ENCODE measurements at places on chromosomes 7 and 10.

- no peak for DNase-seq
Measured at GRCh38 chr7:75872073-75872782, 6.6 kb upstream of the RHBDD2 start.

- no peak for DNase-seq
Measured at GRCh38 chr10:104589871-104590270, 51.2 kb upstream of the SORCS3 start.

GRCh38 chr7:90320801-90321494 is at the start of gene FAM237B:
FAM237B (minus strand) TSS chr7:90321304; CDS start chr7:90319748, 1,556 bp downstream.
- DNase-seq, result no peak

DNA sequence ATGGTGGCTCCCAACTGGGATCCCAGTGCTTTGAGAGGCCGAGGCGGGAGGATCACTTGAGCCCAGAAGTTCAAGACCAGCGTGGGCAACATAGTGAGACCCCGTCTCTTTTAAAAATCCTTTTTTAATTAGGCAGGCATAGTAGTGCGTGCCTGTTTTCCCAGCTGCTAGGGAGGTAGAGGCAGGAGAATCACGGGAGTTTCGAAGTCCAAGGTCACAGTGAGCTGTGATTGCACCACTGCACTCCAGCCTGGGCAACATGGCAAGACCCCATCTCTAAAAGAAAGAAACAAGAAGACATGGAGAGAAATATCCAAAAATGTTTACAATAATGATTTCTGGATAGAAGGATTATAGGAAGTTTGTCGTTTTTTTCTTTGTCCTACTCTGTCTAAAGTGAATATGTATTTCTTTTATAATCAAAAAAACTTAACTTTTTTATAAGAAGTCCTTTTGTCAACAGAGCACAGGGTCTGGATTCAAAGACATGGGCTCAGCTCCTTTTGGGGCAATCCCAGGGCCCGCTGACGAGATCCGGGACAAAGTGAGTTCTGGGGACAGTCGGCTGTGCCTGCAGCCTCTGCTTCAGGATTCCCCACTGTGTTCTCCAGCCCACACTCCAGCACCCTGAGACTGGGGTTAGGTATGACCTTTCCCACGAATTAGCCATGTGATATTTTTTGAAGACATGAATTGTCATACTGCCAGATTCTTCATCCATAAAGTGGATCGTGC is 45.6 kb downstream of the PDGFA start:
- no peak for DNase-seq

GRCh38 chr7:18508443-18509427 is 13.2 kb downstream of the HDAC9 start:
- no peak for DNase-seq

GRCh38 chr10:27541796-27542729 is 38.0 kb downstream of the RAB18 start:
- DNase-seq, result no peak

DNA sequence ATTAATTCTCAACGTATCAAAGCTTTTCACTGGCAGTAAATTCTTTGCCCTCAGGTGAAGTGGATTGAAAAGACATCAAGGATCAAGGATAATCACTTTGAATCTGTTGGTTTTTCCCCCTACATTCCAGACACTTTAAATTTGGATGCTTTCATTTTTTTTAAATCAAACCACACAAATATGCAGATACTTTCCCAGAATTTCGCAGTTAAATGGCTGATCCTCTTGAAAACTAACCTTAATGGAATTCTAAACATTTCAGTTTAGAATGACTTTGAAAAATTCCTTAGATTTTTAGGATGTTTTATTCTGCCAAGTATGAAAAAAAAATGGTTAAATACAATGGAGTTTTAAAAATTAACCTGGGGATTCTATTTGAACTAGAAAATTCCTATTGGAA is 325.9 kb downstream of the GFRA1 start:
- DNase-seq, result no peak

DNA sequence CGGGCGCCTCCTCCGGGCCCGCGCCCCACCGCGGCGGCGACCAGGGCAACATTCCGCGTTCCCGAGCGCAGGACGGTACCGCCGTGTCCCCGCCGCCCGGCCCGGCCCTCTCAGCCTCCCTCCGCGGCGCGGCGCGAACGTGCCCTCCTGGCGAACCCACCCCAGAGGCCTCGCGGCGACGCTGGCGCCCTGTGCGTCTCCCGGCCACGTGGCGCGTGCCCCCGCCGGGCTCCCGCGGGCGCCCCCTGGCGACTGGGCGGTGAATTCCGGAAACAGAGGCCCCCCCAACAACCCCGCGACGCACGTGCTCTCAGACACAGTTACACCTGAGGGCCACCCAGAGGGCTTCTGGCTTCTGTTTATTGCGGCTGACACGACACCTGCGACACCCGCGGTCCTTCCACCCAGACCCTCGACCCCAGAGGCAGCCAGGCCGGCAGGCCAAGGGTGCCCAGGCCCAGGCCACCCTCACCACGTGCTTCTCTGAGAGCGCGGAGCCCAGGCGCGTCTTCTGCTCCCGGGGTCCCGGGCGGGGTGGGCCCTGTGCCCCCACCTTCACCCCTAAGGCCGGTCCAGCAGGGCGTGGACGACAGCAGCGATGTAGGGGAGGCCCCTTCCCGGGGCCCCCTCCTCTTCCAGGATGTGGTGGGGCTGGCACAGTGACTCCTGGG is at the start of gene SAP25:
Gene SAP25, minus strand, starts transcription at position 210 of the 671 bp plus-strand sequence. Its CDS starts 158 bp downstream, at position 52.
- no peak for DNase-seq

- DNase-seq, result no peak
Measured at GRCh38 chr7:49638166-49638565, 135.3 kb upstream of the VWC2 start.

DNA sequence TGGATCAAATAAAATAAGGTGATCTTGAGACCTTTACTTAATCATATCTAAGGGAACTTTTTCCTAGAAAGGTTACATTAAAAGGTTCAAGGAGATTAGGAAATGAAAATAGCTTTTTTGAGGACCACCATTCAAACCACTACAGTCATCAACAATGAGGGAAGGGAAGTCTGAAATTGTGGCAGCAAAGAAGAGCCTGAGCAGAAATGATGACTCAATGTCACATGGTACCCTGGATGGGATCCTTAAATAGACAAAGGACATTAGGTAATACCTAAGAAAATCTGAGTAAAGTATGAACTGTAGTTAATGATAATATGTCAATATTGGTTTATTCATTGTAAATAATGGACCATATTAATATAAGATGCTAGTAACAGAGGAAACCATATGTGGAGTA is 236.0 kb downstream of the SEMA3D start:
- DNase-seq, result no peak

DNA sequence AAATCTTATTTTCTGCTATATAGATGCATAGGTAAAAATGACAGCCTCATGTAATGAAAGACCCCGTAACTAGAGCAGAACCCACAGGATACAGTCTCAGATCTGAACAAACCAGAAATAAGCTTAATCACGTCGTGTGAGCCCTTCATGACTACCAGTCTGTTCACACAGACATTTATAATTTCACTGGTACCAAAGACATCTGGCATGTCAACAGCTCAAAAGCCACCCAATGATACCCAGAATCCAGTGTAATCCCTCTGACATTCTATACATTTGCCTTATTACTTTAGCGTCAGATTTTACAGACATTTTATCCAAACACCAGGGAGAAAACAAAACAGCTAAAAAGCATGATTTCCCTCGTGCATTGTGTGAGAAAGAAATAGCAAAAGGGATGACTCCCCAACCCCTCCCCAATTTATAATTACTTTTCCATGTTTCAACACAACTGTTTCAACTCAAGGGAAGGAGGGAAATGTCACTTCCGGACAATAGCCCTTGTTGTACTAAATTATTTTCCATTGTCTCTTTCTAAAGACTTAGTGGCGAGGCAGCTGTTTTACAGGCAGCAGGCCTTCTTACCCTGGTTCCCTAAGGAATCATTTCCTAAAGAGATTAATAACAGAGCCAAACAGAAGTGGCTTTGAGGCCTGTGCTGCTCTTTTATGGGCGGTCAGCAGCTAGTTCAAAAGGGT is 33.2 kb downstream of the DOCK4 start:
- no peak for DNase-seq

DNA sequence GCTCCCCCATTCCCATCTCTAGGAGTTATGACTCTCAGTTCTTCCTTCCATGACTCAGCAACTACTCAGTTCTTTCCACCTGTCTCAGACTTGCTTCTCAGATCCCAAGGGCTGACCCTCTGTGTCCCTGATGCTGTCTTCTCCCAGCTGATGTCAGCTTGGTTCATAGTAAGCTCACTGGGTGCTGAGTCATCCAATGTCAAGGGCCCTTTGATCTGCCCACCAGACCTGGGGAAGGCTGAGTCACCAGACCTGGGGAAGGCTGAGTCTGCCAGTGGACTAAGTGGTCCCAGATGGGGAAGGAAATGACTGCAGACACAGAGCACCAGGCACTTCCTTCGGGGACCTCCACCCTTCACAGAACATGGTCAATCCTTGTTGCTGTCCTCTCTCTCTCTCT is 76.1 kb upstream of the ZEB1 start:
- no peak for DNase-seq

DNA sequence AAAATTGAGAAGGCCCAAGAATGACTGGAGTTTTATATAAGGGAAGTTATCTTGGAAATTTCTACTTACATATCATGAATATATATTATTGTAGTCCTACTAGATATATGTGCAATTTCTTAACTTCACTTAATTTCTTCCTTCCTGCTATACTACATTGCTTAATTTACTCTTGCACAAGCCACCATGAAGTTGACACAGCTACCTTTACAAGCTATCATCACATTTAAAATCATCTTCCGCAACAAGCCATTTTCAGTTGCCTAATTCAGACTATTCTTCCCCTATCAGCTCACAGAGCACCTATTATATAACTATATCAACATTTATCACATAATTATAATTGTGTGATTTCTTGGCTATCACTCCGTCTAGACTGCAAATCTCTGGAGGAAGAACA is 418.4 kb downstream of the PARD3 start:
- no peak for DNase-seq

DNA sequence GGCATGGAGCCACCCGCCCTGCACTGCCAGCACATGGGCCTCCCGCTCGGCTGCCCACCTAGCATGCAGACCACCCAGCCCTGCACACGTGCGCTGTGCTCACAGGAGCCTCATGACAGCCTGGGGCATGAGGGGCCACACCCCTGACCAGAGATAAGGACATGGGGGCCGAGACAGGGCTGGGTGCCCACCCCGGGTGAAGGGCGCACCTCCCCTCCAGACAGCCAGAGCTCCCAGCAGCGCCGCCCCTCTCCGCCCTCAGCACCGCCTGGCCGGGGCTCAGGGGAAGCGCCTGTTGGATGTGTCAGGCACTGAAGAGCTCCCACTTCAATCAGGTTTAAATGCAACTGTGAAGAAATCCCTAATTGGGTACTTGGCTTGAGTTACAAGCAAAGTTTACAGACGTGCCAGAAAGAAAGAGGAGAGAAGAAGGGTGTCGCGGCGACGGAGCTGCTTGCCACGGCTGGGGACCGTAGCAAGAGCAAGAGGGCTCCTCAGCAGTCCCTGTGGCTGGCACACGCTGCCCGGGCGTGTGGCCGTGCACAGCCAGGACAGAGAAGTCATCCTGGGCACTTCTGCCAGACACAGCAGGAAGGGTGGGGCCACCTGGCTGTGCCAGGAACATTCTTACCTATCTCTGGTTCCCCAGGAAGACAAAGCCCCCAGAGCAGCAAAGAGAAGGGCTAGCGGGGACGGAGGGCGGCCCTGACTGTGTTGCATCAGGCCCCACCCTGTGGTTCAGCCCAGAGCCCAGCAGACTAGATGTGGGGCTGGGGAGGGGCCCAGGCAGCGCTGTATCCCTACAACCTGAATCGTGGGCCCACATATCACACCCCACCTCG is 247.4 kb downstream of the ELFN1 start:
- no peak for DNase-seq

- no peak for DNase-seq
Measured at GRCh38 chr7:86643561-86644281, at the start of gene GRM3. GRM3 (plus strand) TSS chr7:86643909; CDS start chr7:86765146, 121,237 bp downstream.

- no peak for DNase-seq
Measured at GRCh38 chr7:33750177-33750576, 155.2 kb upstream of the BMPER start.

DNA sequence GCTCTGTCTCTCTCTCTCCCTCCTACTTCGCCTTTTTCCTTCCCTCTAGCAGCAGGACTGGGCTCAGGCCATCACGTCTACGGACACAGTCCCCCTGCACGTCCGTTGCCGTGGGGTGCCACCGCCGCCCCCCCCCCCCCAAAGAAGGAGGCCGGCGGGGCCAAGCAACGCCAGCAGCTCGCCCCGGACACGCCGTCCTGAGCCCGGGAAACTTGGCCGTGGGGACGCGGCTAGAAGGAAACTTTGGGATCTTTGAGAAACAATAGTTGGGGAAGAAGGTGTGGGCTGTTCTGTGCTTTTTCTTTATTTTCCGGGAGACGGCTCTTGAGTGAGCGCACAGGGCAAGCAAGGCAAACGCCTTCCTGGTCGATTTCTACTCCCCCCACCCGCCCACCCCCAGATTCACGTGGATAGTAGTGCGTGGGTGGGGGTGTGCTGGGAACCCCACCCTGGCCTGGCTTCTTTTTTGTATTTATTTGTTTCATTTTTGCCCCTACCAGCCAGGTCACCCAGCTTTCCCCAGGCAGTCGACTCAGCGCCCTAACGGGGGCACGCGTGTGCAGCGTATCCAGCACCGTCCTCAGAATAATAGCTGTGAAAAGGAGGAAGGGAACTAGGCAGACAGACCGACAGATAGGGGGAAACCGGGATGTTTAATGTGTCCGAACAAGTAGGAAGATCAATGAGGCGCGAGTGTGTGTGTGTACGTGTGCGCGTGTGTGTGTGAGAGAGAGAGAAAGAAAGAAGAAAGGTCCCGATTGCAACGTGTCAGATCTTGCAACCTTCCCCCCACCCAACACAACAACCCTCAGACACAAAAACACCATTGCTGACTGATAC is 1.4 kb downstream of the MXI1 start:
- DNase-seq, result no peak

GRCh38 chr10:12543589-12543988 is 194.2 kb downstream of the CAMK1D start:
- no peak for DNase-seq

GRCh38 chr10:128059266-128059981 is 66.8 kb downstream of the MKI67 start:
- no peak for DNase-seq

GRCh38 chr7:80480566-80480965 is 31.3 kb downstream of the GNAT3 start:
- no peak for DNase-seq

DNA sequence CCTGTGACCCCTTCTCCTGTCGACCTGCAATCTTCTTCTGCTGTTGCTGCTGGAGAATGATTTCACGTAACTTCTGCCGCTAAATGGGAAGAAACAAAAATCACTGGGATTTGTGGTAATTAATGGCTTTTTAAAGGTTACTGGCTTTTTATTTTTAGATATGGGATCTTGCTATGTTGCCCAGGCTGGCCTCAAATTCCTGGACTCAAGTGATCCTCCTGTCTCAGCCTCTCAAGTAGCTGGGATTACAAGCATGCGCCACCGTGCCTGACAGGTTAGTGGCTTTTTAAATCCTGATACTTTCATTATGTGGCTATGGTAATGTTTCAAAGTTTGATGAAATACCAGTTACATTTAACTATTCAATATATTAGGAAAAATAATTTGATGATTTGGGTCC is 154.6 kb downstream of the GALNT11 start:
- no peak for DNase-seq

- no peak for DNase-seq
Measured at GRCh38 chr7:16609842-16610450, 35.6 kb downstream of the ANKMY2 start.

Measured in SHP77 treated with DMSO at 0.1 percent for 48 hours (cell line).